Activated naive CD4-positive, alpha-beta T cell treated with Interleukin-2 at 50 U/mL for 16 hours (primary cell): ENCODE measurements at places on chromosomes 5 and 9.

DNA sequence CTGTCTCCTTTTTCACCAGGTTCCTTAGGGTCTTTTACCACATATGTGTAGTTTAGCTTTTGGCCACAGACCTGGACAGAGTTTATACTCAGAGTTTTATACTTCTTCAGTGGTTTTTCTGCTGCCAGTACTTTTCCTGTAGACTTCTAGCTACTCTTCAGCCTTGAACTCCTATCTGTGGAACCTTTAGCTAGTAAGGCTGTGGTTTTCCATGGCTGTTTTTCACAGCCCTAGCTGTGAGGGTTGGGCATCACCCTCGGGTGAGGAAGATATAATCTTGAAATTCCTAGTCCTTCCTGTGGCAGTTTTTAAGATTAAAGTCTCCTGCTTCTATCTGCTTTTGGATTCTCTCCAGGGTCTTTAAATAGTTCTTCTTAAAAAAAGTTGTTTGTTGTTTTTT lies 109.1 kb downstream of the FGF1 start:
- no peak for DNase-seq

- DNase-seq = no peak
Measured at GRCh38 chr5:89901346-89901745, 508.2 kb downstream of the CETN3 start.

DNA sequence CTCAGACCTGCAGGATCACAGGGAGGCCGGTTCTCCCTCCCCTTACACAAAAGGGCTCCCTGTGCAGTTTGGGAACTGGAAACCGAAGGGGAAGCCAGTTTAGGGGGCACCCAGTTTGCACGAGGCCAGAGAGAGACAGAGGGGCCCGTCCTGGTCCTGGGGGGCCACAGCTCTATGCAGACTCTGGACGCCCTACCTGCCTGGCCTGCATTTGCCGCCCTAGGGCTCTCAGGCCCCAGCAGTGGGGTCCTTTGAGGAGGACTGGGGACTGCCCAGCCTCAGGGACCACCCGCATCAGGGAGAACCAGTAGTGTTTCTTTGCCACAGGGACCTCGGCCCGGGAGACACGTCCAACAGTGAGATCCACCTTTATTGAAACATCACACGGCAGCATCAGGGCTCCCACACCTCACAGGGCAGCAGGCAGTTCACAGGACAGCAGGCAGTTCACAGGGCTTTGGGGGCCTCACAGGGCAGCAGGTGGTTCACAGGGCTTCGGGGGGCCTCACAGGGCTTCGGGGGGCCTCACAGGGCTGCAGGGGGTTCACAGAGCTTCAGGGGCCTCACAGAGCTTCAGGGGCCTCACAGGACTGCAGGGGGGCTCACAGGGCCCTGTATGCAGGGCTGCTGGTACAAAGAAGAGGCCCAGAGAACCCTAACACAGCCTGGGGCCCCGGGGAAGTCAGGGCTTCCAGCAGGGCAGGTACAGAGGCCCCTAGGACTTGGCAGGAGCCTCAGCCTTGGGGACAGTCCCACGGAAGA lies 648 bp upstream of the NSMF start:
- DNase-seq = no peak

DNA sequence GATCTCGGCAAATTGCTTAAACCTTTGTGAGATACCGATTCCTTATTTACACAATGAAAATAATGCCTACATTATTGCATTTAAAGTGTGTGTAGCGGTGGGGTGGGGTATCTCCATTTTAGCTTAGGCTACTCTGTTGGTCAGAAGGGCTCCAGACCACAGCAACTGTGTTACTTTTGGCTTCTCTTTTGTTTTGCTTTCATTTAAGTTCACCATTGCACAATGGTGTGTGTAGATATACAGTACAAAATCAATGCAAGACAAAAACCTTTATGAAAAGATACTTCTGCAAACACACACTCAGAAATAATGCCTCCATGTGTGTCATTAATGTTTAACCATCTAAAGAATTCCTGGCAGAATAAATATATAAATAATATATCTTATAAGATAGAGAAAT lies 279.4 kb downstream of the FBXL17 start:
- DNase-seq = no peak

GRCh38 chr5:67358186-67358585 lies 161.6 kb upstream of the CD180 start:
- no peak for DNase-seq

- DNase-seq = no peak
Measured at GRCh38 chr9:95104581-95104960, 212.9 kb downstream of the FANCC start.

- no peak for DNase-seq
Measured at GRCh38 chr9:27194401-27195091, 85.5 kb downstream of the TEK start.

- no peak for DNase-seq
Measured at GRCh38 chr5:142758062-142758795, 11.9 kb upstream of the ARHGAP26 start.

- no peak for DNase-seq
Measured at GRCh38 chr5:139574641-139575312, 13.6 kb downstream of the UBE2D2 start.

DNA sequence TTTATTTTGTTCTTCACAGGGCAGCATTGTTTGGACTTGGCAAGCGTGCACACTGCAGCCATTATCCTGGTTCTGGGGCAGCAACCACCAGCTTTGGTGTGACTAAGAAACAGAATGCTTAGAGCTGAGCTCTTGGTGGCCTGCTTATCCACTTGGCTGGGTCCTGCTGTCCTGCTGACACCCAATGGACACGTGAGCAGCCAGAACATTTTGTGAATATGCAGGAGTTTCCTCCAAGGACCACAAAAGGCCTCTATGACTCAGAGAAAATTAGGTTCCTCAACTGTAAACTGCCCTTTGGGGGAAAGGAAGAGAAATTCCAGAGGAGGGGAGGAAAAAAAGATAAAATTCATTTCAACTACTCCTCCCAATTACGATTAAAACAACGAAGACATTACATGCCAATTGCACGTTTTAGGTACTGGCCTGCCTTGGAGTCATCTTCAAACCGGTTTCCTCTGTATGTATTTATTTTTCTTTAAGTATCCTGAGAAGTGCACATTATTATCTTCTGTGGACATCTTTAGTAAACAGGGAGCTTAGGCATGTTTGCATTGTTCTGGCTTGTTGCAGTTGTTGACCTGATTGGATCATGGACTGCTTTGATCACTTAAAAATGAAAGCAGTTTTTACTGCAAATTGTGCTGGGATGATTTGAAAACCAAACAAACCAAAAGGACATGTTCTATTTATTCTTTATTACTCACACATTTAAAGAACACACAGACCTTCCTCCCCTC lies 82.3 kb upstream of the TLE4 start:
- no peak for DNase-seq

DNA sequence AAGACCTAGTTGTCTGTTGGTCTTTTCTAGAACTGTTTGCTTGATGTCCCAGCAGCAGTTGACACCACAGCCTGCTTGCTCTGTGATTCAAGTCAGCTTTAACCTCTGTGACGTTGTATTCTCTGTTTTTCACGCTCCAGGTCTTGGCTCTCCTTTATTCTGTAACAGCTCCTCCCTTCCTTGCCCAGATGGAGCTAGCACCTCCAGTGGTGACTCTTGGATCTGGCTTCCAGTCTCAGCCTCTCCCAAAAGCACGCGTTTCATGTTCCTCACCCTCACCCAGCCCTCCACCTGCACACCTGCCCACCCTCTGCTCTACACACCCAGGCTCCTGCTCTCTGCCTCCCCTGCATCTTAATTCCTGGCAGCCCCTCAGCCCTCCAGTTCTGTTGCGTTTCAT lies 50.6 kb downstream of the DMRT1 start:
- no peak for DNase-seq

DNA sequence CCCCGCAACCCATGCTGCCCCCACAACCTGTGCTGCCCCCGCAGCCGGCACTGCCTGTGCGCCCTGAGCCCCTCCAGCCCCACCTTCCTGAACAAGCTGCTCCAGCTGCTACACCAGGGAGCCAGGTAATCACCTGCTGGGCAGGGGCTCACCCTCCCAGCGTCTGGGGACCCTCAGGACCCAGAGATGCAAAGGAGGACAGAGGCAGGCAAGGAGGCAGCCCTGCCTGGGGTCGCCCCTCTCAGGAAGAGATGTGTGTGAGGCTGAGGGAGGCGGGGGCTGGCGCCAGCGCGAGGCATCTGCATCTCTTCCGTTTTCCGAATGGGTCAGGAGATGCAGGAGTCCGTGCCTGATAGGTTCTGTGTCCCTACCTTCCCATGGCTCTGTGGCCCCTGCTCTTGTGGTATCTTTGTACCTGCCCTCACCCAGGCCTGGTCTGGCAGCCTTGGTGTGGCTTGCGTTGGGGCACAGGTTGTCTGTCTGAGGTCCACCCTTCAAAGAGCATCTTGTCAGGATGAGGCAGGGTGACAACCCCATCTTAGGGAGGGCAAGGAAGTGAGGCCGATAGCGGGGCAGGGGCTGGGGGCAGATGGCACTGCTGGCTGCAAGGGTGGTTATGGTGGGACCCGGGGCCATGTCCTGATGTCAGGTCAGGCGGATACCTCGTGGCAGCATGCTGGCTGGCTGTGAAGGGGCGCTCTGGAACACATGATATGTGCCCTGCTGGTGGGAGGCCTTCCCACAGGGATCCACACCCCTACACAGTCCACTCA lies 75.7 kb downstream of the WNK2 start:
- no peak for DNase-seq

GRCh38 chr5:176879663-176880361 lies 19.3 kb downstream of the HK3 start:
- no peak for DNase-seq

GRCh38 chr5:55345327-55345726 lies 37.5 kb downstream of the MTREX start:
- no peak for DNase-seq

- no peak for DNase-seq
Measured at GRCh38 chr5:141135030-141135717, at the start of gene PCDHB5. Gene PCDHB5, plus strand, starts transcription at chr5:141135206. Its CDS starts 229 bp downstream, at chr5:141135435.

GRCh38 chr5:108753331-108753730 lies 5.6 kb downstream of the FER start:
- DNase-seq = no peak

GRCh38 chr5:12861886-12862654 lies 957.8 kb upstream of the CTNND2 start:
- no peak for DNase-seq

- DNase-seq = no peak
Measured at GRCh38 chr5:127723571-127723970, 20.4 kb downstream of the CCDC192 start.

DNA sequence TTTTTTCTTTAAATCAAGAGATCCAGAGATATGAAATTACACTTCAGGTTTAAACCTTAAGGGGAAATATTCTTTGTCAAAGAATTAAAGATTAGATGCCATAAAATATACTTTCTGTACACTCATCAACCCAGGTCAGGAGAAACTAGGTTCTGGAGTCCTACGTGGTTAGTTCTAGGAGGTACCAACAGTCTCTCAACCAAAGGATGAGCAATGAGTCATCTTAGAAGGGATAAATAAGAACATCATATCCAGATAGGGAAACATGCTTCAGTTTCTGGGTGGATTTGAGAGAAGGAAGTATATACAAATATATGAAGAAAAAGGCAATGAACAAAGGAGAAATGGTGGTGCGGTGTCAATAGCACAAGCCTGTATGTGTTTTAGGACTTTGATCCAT lies 98.2 kb downstream of the CSNK1G3 start:
- no peak for DNase-seq

DNA sequence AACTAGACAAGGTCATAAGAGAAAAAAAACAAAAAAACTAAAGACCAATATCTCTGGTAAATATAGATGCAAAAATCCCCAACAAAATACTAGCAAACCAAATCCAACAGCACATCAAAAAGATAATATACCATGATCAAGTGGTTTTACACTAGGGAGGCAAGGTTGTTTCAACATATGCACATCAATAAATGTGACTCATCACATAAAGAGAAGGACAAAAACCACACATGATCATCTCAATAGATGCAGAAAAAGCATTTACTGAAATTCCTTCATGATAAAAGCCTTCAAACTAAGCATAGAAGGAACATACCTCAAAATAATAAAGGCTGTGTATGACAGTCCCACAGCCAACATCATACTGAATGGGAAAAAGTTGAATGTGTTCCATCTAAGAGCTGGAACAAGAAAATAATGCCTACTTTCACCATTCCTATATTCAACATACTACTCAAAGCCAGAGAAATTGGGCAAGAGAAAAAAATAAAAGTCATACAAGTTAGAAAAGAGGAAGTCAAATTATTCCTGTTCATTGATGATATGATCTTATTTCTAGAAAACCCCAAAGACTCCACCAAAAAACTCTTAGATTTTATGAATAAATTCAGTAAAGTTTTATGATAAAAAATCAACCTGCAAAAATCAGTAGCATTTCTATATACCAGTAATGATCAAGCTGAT lies 72.2 kb upstream of the FAM169A start:
- DNase-seq = no peak

- DNase-seq = no peak
Measured at GRCh38 chr5:55134053-55134722, 25.8 kb upstream of the GPX8 start.

DNA sequence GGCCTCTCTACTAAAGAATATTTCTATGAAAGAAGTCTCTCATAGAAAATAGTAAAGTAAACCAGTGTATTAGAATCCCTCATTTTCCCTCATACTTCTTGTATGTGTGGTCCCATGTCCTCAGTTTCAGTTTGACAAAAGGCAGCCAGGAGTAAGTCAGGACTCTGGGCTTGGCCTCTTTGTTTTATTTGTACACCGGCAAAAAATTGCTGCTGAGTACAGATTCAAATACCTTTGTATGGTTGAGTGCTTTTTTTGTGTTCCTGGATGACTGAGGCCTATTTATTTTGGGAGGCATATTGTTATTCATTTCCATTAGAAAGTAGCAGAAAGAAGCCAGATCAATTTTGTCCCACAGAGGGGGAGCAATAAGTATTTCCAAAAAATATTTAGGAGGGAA lies 47.3 kb upstream of the CEP78 start:
- DNase-seq = no peak

- DNase-seq = no peak
Measured at GRCh38 chr5:96566833-96567587, 95.2 kb upstream of the CAST start.

DNA sequence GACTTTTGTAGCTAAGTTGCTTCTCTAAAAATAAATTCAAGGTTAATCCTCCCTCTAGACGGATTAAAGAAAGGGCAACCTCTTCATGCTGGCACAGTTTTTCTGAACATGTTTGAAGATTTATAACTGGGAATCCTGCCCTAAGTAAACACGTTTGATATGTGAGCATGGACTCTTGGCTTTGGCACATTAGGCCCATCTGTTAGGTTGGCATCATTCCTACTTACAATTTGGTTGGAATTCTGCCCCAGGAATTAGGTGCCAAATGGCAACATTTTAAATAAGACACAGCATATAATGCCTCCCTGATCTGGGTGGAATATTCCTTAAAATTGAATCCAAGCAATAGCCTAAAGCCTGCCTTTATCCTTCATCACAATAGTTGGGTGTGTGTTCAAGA lies 372.3 kb upstream of the CDH18 start:
- DNase-seq = no peak

GRCh38 chr5:119318256-119318894 lies 37.4 kb upstream of the TNFAIP8 start:
- DNase-seq = no peak

DNA sequence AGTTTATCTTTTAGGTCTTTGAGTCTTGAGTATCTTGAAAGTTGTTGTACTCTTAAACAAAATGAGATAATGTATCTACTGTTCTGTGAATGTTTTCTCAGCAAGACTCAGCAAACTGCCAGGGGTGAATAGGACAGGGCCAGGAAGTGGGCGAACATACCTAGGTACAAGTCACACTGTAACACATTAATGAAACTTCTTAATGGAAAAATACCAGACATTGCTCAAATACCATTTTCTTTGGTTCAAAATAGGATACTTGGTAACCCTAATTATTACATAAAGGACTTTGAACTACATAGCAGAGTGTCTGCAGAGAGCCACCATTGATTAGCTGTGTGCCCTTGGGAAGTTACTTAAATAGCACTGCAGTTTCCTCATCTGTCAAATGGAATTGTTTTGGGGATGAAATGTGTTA lies 197.5 kb downstream of the ARHGEF28 start:
- DNase-seq = no peak
